ENCODE measurements at places on chromosomes 7 and 10.

- no peak for DNase-seq
These were observed 29.6 kb downstream of the HIBADH start for GRCh38 chr7:27633062-27633461.

GRCh38 chr7:132750530-132751217 is 174.4 kb upstream of the PLXNA4 start:
- no peak for DNase-seq

DNA sequence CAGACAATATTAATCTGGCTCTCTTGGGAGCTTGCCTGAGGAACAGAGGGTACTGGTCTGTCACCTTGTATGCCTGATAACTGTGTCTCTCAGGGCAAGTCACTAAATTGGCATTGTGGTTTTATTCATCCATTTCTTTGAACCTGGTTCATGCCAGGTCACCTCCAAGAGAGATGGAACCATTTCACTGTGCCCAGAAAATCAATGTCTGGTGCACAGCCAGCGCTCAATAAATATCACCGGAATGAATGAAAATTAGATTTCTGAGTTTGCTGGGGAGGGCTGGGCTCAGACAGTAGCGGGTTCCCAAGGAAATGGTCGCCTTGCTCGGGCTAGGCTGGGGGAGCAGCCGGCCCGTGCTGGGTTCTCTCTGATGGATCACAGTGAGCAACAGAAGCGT is 64.1 kb upstream of the BAIAP2L1 start:
- DNase-seq = no peak

DNA sequence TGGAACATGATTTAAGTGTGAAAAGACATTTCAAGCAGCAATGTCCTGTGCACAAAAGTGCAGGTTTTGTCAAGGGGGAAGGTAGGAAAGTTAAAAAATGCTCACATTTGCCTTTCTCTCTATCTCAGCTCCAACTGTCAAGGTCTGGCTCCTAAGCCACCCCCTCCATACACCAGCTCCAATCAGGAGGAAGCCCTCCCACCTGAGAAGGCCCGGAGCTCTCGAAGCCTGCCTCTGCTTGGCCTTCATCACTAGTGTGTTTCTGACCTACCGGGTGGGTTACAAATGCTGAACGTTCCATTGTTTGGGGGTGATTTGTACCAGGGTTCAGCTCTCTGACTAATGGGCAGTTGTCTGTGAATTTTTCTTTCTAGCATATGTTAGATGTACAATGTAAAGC is 14.2 kb downstream of the CRHR2 start:
- DNase-seq = no peak

GRCh38 chr7:138079137-138079536 is 2.9 kb downstream of the AKR1D1 start:
- DNase-seq = no peak

- no peak for DNase-seq
These were observed 23.9 kb upstream of the ADAMTS14 start for GRCh38 chr10:70648427-70648826.

- DNase-seq = no peak
These were observed 202.3 kb upstream of the PRKCQ start for GRCh38 chr10:6782378-6782777.

- no peak for DNase-seq
These were observed 266.7 kb upstream of the PHF14 start for GRCh38 chr7:10706875-10707493.

DNA sequence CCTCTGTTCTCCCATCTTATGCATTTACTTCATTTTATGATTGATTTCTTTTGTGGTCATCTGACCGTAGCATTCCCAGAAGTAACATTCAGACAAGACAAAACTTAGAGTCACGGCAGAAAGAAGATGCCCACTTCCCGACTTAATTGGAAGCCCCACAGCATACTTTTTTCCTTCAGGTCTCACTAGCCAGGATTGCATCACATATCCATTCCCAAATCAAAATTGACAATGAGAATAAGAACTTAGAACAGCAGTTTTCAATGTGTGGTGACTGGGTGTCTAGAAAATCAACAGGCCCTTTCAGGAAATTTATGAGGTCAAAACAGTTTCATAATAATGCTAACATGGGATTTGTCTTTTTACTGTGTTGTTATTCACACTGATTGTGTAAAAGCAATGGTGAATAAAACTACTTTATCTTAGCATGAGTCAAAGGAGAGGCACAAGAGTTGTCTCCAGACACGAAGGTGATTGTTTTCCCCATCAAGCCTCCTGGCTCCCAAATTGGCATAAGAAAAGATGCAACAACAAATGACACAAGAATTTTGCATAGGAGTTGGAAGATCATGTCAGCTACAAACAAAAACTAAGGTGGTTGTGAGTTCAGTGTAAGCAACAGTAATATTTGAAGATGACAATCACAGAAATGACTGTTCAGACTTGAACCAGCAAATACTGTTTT is 493.9 kb downstream of the HTR7 start:
- DNase-seq = no peak

- no peak for DNase-seq
These were observed 78.0 kb upstream of the C1GALT1 start for GRCh38 chr7:7104314-7104698.

DNA sequence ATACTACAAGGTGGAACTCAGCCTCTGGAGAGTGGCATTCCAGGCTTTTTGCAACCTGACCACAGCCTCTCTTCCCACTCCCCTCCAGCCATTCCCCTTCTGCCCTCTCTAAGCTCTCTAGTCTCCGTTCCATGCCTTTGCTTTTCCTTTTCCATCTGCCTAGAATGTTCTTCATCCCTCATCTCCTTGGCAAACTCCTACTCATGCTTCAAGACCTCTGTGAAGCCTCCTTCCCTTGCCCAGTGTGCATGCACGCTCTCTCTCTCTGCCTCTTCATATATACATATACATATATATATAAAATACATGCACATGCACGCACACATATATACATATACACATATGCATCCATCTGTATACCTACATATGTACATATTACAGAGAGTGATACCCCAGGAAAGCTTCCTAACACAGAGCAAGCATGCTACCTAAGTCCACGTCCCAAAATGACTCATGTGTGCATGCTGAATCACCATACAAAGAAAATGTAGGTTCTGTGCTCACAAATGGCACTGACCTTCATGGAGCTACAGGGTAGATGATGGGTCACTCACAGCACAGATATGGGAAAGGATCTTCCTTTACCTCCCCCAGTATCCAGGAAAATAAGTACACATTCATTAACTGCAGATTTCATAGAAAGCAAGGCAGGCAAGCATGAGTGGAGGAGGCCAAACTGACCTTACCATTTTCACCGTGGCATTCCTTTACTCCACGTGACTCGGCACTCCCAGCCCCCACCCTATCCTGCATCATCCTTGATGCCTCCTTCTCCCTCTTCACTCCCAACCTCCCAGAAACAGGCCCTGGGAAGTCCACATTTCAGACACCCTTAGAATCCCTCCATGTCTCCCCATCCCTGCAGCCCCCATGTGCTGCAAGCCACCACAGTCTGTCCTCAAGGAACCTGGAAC is 238.4 kb upstream of the ZMIZ1 start:
- DNase-seq = no peak

DNA sequence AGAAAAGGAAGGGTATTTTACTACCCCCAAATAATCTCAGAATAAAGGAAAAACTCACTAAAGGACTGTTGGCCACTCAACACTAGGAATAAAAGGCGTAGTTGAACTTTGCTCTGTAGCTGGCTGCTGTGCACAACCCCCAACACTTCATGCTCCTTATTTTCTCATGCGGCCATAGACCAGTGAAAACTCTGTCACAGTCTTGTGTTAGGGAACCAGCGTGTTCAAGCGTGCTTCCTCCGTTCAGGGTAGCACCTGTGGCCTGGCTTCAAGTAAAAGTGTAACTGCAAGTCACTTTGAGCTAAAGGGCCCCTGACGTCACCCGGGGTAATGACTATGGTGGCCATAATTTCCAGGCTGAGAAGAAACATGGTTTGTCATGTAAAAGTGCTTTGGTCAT is 27.0 kb downstream of the BLNK start:
- DNase-seq = no peak

DNA sequence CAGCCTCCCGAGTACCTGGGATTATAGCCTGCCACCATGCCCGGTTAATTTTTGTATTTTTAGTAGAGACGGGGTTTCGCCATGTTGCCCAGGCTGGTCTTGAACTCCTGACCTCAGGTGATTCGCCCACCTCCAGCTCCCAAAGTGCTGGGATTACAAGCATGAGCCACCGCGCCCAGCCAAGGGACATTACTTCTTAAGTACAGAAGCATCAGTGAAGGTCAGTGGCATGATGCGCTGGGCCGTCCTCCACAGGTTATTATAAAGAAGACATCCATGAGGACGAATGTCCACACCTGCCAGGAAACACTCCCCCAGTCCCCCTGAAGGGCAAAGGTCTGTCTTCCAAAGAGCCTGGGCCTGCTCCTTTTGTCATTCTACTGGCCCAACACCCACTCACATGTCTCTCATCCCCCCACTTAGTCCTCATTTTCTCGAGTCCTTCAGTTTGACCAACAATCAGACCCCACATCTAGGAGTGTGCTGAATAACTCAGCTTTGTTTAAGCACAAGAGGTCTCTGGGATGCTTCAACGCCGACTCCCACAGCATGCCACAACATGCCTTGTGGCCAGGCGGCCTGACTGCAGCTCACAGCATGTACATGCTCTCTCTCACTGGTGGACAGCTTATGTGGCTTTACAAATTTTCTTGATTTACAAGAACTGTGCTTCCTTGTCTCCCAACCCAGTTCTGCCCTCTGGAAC is 73.0 kb downstream of the CTBP2 start:
- no peak for DNase-seq

- no peak for DNase-seq
These were observed 55.5 kb upstream of the NCF1 start for GRCh38 chr7:74718336-74718735.

GRCh38 chr7:143901332-143901667 is 676 bp downstream of the TCAF1 start:
- DNase-seq = peak; percentile 48

DNA sequence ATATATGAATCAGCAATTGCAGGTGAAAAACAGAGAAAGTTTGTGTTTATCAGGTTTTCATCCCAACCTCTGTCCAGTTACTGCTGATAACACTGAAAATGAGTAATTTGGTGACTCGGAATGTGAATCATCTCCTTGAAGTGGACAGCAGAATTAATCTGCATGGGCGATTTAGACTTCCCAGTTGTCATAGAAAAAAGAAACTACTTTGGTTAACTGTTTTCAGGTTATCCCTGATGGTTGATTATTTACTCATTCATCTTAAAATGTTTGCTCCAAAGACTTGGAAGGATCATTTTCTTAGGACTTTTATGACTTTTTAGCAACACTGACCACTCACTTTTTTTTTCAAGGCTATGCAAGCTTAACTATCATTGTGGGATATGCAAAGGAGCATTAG is 504.1 kb upstream of the ANKRD30A start:
- DNase-seq = no peak

GRCh38 chr7:96303686-96304443 is 18.0 kb downstream of the SLC25A13 start:
- no peak for DNase-seq

GRCh38 chr10:83957168-83957947 is 182.0 kb upstream of the GHITM start:
- no peak for DNase-seq

DNA sequence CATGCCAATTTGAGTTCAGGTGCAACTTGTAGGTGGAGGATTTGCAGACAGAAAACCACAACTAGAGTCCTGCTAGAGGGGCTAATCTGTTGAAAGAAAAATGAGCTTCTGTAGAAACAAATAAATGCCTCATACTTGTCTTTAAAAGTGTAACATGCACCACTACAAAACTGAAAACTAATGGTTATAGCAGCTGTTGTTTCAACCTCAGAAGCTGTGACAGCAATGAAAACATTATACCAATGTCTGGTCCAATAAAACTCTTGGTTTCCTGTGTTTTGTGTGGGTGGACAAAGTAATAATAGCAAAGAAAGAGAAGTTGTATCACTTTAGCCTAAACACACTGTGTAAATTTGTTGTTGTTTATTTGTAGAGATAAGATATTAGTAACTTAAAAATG is 3.4 kb upstream of the PPP1R9A start:
- no peak for DNase-seq

DNA sequence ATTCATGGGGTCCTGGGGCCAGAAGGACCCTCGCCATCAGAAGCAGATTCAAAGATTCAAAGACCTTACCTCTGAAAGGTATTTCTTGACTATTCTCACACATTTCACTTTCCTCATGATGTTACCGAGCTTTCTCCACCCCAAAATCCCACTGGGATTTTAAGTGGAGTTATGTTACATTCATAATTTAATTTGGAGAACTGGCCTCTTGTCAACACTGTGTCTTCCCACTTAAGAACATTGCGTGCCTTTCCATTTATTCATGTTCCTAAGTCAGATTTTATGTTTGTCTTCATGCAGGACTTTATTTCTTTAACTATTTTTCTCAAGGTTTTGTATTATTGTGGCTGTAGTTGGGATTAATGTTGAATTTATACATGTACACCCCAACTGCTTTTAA is 123.5 kb upstream of the BMPER start:
- DNase-seq = no peak

DNA sequence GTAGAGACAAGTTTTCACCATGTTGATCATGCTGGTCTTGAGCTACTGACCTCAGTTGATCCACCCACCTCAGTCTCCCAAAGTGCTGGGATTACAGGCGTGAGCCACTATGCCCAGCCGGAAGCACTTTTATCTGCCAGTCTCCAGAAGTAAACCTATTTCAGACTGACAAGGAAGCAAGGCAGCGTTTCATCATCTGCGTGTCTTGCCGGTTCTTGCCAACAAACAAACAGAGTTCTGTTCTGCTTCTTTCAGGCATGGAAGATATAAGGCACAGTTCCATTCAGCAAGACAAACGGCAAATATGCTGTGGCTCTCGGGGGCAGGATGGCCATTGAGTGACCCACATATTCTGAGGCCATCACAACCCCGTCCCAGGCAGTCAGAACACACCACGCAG is 15.5 kb upstream of the LARP4B start:
- DNase-seq = no peak

GRCh38 chr7:125383324-125383723 is 453.7 kb upstream of the POT1 start:
- DNase-seq = no peak

DNA sequence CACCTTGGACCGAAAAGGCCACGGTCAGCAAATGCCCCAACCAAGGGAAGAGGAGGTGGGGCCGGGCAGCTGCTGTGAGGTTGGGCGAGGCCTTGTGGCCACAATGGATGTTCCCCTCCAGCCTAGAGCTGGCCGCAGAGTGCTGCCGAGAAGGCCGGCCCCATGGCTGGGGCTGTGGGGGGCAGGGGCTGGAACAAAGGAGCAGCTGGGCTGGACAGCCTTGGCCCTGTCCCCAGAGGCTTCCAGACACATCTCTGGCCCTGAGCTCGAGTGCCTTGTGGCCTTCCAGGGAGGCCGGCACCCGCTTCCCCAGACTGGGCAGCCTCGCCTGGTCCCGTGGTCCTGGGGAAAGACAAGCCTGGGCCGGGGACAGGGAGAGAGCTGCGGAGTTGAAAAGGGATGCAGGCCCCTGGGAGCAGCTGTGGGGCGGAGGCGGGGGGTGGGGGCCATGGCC is 88.0 kb downstream of the PDGFA start:
- peak; percentile 75 for DNase-seq

Data from glutamatergic neuron (in vitro differentiated cells).